ENCODE measurements at places on chromosomes 11 and 22.

- DNase-seq, result no peak
These were observed 18.8 kb downstream of the CYP2D6 start for GRCh38 chr22:42111798-42112197.

GRCh38 chr11:95675585-95675984 lies 114.0 kb downstream of the FAM76B start:
- DNase-seq, result no peak

DNA sequence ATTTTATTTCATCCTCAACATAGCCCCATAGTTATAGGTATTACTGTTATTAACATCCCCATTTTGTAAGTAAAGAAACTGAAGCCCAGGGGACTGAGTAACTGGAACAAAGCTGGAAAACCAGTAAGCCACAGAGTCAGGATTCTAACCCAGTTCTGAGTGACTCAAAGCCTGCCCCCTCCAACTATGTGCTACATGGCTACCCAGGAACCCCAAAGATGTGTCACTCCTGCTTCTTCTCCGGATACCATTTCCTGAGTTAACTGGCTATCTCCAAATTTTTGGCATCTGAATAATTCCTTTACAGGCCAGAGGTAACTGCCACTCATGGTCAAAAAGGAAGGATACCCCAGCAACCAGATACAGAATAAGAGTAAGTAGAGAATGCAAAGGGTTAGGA lies 43.6 kb downstream of the TENM4 start:
- DNase-seq, result no peak

DNA sequence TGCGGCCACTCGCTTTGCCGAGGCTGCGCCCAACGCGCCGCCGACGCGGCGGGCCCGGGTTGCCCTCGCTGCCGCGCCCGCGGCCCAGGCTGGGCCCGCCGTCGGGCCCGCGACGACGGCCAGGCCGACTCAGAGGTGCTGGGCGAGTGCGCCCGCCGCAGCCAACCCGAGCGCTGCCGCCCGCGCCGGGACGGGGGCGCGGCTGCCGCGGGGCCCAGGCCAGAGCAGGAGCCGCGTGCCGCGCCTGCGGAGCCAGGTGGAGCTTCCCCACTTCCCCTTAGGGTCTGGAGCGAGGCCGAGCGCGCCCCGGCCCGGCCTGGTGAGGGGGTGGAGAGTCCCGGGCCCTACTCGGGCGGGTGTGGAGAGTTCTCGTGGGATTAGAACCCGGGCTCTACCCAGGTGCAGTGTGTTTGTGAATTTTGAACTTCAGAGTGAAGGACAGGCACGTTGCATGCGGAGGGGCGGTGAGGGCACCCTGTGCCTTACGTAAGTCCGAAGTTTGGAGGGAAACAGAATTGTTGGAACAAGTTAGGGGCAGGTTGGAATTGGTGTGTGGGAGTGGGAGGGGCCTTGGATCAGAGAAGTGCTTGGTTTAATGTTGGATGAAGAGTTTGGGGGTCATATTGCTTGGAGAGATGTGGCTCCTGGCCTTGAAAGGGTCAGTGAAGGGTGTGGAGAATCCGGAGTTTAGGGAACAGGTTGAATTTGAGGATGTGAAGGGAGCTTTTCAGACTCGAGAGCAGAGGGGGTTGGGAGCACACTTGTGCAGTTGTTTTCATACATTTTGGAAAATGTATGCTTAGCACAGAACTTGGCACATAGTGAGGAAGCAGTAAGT lies 697 bp downstream of the RNF169 start:
- DNase-seq, result peak; percentile 74

GRCh38 chr11:17816232-17816931 lies 81.8 kb downstream of the KCNC1 start:
- DNase-seq, result no peak

DNA sequence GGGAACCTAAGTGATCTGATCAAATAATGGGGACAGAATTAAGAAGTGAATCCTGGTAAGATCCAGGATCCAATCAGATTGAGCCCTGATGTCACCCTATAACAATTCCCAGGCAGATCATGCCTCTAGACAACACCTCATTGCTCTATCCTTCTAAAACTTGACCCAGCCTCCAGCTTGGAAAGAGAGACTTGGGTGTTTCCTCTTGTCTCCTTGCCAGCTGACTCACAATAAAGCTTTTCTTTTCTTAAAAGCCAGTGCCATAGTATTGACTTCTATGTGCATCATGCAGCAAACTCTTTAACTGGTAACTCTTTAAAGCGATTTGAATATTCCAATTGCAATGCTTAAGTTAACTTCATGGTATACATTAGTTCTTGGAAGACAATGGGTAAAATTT lies 109.6 kb upstream of the CHORDC1 start:
- no peak for DNase-seq

DNA sequence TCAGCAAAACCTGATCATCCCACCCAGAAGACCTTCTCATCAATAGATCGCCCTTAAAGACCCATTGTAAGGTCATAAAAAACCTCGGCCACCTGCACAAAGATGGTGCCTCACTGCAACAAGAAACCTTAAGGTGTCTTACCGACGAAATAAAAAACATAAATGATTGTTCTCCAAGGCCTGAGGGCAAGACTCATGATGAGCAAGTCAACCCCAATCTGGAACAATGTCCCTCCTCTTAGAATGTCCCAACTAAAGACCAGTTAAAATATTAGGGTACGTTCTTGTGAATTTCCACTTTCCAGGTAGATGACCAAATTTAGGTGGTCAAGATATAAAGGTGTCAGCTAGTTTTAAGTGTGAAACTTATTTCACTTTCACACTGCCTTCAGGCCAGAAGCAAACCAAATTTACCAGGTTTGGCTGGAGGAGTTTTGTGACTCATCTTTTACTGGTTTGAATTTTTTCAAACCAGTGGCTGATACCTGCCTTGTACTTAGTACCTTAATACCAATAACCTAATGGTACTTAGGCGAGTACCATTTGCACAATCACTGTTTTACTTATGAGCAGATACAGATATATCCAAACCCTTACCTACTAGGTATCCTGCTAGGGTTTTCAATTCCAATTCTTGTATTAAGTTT lies 14.9 kb downstream of the KDELR3 start:
- DNase-seq, result no peak

- DNase-seq, result no peak
These were observed 7.5 kb downstream of the GLB1L3 start for GRCh38 chr11:134283461-134284230.

DNA sequence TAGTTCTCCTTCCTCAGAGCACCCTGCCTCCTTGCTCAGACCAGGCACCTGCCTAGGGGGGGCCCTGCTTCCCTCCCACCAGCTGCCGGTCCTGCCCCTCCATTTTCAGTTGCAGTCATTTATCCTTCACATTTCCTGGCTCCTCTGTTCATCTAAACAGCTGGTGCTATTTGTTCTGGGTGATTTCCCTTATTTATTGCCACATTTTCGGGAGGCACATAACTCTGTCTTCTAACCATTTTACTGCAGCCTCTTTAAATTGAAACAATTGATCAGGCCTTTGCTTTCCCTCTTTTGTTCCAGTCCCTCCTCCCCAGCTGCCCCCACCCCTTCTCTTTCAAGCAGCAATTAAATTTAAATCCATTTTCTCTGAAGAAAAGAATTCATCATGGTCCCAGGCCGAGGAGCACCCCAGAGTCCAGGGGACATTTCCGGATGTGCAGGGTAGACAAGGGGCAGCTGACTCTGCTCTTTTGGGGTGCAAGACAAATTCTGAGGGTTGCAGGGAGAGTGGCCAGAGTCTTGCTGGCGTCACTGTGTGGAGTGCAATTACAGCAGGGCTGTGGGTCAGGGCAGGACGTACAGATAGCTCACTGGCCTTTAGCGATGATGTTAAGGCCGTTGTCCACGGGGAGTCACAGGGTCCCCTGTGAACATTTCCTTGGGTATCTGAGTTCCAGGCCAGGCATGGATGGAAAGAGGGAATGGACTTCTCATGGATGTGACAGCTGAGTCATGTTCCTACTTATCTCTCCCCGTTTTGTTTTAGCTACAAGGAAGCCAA lies 476.4 kb downstream of the TBC1D22A start:
- DNase-seq, result no peak

DNA sequence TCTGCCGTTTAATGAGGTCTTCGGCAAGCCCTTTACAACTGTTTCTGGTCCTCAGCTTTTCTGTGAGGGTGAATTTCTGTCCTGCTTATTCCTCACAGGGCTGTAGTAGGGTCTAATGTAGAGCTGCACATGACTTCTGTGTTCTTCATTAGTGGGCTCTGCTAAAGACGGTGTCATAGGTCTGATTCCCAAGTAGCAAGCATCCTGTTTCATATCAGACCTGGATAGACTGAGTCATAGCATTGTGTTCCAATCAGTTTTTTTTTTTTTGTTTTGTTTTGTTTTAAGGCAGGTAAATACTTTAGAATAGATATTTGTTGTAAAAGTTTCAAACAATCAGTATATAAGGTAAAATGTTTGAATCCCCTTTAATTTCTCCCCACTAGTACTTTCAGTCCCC lies 35.4 kb downstream of the BIRC2 start:
- no peak for DNase-seq

GRCh38 chr11:67651976-67652781 lies 1.6 kb upstream of the ACY3 start:
- no peak for DNase-seq

GRCh38 chr11:45857961-45858474 lies 10.7 kb downstream of the CRY2 start:
- no peak for DNase-seq

GRCh38 chr11:87292598-87292997 lies 254.9 kb downstream of the TMEM135 start:
- DNase-seq, result no peak

DNA sequence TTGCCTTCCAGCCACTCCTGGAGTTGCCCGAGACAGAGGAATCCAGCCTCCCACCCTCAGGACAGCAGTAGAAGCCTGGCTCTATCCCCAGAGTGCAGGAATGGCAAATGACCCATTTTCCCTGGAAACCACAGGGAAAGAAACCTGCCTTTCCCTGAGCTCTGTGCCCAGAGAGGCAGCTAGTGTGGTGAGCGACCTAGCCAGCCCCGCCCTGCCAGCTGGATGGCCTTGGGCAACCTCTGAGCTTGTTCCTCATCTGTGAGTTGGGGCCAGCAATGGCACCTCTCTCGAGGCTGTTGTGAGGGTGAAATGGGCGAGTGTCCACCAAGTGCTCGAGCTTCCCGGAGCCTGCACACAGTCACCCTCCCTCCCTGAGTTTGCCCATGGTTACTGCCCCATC lies 3.7 kb downstream of the OMP start:
- DNase-seq, result no peak

DNA sequence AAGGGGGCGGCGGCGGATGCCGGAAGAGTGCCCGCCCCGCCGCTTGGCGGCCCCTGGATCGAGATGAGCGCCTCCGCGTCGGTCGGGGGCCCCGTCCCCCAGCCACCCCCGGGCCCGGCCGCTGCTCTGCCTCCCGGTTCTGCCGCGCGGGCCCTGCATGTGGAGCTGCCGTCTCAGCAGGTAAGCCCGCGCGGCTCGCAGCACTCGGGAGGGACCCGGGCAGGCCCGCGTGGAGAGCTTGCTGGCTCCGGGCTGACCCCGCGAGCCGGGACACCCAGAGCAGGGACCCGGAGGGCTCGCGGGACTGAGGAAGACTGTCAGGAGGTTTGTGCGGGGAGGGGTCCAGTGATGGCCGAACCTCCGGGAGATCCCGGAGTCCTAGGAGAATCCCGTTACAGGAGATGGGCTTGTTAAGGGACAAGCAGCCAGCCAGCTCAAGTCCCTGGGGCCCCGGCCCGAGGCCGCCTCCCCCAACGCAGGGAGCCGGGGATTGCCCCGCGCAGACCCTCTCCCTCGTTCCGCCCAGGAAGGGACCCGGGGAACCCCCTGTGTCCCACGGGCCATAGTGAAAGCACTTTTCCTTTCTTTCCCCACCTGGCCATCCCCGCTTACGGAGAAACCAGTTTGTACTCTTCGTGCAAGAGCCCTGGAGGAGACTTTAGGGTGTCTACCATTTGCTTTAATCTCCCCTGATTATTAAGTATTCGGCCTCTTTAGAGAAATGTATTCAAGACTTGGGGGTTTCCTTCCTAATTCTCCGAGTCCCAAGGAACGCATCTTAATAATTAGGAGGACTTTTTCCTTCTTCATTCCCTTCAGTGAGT lies 547 bp downstream of the UVRAG start:
- peak; percentile 71 for DNase-seq

- DNase-seq, result no peak
These were observed 60.5 kb upstream of the MMP13 start for GRCh38 chr11:103016031-103016430.

DNA sequence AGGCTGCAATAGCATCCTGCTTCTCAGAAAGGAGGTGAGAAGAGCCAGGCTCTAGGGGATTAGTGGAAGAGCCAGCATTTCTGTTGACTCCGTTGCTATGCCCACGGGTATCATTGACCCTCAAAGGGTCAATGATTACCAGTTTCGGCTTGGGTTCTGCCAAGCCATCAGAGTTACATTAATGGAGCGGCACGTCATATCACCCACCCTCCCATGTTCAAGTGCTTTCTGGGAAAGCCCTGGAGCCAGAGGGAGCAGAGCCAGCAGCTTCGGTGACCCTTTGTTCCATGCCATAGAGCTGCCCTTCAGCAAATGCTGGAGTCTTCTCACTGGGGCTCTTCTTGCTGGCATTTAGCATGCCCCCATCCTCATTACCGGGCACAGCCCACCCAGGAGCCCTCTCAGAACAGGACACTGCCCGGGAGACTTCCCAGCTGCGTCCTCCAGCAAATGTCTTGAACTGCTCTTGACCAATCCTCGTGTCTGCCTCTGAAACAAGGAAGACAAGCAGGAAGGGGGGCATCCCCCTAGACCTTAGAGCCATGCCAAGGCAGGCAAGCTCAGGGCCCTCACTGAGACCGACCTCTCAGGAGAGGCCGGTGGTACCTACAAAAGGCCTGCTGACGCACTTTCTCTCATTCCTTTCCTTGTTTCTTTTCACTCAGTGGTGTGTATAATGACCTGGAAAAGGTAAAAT lies 14.6 kb downstream of the KCNJ1 start:
- DNase-seq, result no peak

DNA sequence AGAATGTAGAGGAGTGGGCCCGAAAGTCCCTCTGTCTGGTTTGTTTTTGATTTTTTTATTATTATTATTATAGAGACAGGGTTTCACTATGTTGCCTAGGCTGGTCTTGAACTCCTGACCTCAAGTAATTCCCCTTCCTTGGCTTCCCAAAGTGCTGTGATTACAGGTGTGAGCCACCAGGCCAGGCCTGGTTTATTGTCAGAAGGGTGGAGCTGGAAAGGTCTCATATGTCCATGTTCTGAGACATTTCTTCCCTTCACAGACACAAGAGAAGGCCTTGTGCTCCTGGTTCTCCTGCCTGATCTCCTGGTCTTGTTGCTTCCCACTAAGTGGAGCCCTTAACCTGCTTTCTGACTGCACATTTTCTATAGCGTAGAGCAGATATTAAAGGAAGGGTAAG lies 46.0 kb upstream of the CLPB start:
- no peak for DNase-seq

GRCh38 chr11:76903325-76903724 lies 42.6 kb downstream of the ACER3 start:
- DNase-seq, result no peak
